ENCODE measurements at places on chromosomes 5 and 9.
A peak's percentile ranks its signal among the peaks of the same experiment; 100 is the strongest.

- DNase-seq: no peak
These were observed 5.5 kb downstream of the C7 start for GRCh38 chr5:40914835-40915234.

GRCh38 chr9:87054999-87055686 lies 107.8 kb upstream of the GAS1 start:
- peak; percentile 70 for DNase-seq

- no peak for DNase-seq
These were observed 114.7 kb downstream of the SNX18 start for GRCh38 chr5:54632131-54632701.

GRCh38 chr5:40355846-40356245 lies 323.9 kb upstream of the PTGER4 start:
- no peak for DNase-seq

DNA sequence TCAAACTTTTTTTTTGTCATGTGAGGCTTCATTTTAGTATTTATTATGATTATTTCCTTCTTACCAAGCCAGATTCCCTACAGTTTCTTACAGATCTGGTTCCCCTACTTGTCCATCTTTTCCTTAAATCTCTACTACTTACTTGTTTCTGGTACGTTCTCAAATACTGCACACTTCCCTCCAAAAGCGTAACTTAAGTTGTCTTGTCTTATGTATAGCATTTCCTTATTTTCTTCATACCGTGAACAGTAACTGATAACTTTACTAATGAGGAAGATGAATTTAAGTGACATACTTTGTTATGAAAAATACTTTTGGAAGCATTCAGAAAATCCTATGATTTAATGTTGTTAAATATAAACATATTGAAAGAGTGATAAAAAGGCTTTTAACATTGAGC lies 67.3 kb downstream of the PARP8 start:
- DNase-seq: no peak

DNA sequence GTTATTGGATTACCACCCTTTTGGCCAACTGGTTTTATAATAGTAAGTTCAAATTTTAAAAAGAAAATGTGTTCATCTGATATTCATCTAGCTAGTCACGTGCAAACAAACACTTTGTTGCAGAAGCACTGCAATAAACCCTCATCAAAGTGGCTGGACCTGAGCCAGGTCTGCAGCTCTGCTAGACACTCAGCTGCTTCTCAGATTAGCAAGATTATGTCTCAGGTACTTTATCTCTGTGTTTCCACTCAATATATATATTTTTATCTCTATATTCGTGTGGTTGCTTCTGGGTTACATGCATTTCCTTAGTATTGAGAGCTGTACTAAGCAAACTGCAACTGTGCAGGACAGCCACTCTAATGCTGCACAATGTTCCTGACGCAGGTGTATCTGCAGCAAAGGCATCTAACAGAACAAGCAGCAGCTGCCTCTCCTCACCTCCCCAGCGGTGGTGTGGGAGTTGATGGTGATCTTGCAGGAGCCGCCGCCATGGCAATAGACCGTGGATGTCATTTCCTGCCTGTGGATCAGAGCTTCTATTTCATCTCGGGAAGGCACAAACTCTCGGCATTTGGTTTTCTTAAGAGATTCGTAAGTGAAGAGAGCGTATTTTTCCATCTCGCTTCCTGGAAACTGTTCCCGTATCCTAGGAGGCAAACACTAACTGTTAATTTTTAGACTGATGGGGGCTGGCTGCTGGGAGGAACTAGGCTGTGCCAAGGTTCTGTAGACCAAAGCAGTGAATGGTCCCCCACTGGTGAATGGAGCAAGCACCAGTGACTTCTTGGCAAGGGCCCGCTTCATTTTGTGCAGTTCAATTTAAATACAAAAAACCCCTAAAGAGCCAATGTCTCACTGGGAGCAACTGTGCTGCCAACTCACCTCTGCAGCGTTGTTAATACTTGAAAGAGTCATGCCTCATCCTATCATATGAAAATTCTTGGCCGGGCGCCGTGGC lies 56.7 kb upstream of the RETREG1 start:
- DNase-seq: peak; percentile 71

GRCh38 chr9:8727191-8727590 lies 927.6 kb upstream of the DMAC1 start:
- DNase-seq: no peak

GRCh38 chr5:11873587-11873986 lies 30.7 kb downstream of the CTNND2 start:
- DNase-seq: no peak

DNA sequence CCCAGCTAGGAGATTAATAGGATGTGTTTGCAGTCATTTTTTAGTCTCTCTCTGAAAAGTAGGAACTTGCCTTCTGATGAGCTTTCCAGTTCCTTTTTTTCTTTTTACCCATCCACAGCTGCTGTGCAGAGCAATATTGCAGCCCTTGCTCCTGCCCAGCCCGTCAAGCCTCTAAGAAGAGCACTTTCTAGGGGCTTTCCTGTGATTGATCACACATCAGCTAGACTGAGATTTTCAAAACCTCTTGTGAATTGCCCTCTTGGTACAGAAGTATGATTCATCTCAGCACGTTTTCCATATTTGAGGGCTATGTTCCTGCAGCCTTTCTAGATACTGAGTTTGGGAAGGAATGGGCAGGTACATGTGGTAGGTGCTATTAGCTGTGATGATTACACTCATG lies 93.9 kb downstream of the GALNT10 start:
- DNase-seq: no peak

GRCh38 chr9:127846443-127847177 lies 7.8 kb downstream of the ENG start:
- no peak for DNase-seq

- DNase-seq: no peak
These were observed 16.8 kb downstream of the AFAP1L1 start for GRCh38 chr5:149288436-149288835.

DNA sequence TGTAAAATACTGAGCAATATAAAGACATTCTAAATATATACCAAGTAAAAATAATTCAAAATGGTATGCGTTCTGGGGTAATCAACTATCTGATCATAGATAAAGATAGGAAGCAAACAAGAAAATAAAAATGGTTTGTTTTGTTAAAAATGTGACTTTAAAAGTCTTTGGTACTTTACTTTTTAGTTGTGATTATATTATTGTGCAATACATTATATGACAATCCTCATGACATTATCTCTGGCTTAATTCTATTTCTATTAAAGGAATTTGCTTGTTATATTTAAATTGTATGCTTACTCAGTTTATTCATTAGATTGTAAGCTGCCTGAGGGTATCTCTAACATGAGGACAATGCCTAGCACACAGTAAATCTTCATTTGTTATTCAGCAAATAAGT lies 477.9 kb downstream of the TMEM38B start:
- DNase-seq: no peak

DNA sequence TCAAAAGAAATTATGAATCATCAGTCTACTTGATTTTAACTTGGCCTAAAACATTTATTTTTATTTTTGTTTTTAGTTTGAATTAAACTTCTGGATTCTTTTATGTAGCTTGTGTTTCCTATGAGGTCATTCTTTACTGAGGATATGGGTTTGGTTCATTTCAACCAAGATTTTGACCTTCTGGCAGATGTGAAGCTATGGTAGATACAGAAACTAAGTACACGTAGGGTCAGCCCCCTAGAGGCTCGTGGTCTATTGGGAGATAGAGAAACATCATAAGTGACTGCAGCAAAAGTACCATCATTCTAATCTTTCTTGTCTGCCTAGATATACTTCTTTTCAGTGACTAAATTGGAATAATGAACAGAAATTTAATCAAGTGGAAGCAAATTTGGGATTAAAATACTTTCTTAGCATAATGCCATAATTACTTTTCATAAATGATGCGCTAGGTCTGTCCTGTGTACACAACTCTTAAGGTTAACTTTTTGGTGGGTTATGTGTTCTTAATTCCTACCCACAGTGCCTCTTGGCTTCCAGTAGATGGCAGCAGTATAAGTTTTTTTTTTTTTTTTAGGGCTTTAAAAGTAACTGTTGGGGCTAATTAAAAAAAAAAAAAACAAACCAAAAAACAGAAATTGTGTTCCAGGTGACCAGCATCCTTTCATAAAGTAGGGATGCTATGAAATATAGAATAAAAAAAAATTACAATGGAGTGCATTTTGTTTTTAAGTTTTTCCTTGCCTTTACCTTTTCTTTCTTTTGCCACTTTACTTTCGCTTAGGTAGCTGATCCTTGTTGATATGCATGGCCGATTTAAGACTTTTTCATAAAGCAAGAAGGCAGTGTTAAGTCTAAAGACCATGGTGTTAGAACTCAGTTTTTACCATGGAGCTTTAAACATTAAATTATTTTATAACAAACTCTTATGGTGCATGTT lies 49.9 kb downstream of the LRRTM2 start:
- no peak for DNase-seq

DNA sequence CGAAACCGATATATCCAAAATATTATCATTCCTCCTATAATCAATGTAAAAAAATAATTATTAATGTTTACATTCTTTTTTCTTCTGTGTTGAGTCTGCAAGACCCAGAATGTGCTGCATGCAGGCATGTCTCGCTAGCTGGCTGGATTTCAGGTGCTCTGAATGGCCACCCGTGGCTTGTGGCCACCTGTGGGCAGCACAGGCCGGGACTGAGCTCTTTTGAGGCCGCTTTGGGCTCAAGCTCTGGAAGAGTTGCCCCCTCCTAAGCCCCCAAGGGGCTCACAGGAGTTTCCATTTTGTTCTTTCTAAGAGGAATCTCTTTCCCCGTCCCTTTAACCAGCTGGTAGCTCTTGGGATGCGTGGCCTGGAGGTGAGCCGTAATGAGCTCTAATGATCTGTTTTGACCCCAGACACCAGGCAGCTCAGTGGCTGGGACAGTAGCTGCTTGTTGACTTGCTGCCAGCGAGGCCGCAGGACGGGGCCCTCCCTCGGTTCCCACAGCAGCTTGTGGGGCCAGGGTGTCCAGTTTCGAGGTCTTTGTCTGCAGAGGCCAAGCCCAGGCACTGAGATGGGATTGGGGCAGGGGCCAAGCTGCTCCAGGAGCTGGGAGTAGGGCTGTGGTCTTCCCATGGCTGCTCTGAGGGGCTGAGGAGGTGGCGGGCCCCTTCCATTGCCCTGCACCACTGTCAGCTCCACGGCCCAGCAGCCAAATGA lies 20.8 kb downstream of the ASS1 start:
- DNase-seq: no peak

DNA sequence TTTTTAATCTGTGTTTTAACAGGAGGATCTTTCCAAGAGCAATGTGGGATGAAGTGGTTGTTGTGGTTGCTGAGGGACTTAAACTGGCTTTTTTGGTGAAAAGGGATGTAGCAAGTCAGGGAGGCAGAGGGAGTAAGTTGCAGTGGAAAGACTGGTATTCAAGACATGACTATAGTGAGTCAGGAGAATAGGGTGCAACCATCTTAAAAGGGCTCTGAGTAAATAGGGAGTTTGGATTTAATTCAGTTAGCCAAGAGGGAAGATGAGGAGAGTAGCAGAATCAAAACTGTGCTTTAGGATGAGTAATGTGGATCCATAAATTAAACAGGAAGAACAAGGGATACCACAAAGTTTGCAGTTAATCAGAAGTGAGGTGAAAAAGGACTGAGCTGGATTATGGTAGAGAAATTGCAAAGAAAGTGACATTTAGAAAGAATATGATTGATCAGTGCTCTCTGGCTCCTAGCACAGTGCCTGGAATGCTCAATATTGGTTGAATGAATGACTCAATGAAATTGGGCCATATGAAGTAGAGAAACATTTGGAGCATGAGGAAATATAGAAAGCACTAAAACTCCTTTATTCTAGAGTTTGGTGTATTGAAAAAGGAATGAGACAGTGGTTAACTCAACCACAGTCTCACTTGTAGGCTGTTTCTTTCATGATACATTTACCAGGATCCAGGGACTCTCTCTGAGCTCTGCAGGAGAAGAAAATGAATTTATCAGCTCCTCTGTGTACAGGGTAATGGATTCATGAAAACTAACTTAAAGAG lies 5.1 kb downstream of the POLR3G start:
- DNase-seq: no peak

- no peak for DNase-seq
These were observed 143.4 kb upstream of the OTULINL start for GRCh38 chr5:14438195-14438606.

- DNase-seq: no peak
These were observed 32.3 kb upstream of the CSF1R start for GRCh38 chr5:150118561-150119229.

GRCh38 chr9:101317735-101318134 lies 67.1 kb downstream of the BAAT start:
- DNase-seq: no peak

- peak; percentile 23 for DNase-seq
These were observed 668 bp downstream of the GLIS3 start for GRCh38 chr9:4299005-4299795.

- no peak for DNase-seq
These were observed 306.7 kb downstream of the PDE4D start for GRCh38 chr5:59586841-59587240.

GRCh38 chr9:96293498-96294158 lies 8.3 kb downstream of the HSD17B3 start:
- no peak for DNase-seq

- DNase-seq: no peak
These were observed 120.3 kb upstream of the FTMT start for GRCh38 chr5:121731377-121731776.

DNA sequence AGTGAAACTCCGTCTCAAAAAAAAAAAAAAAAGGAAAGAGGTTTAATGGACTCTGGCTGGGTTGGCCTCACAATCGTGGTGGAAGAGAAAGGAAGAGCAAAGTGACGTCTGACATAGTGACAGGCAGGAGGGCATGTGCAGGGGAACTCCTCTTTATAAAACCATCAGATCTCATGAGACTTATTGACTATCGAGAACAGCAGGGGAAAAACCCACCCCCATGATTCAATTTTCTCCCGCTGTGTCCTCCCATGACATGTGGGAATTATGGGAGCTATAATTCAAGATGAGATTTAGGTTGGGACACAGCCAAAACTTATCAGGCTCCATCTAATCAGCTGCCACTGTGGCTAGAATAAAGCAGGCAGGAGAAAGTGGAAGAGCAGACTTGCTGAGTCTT lies 610.4 kb upstream of the NUDT12 start:
- DNase-seq: no peak

GRCh38 chr5:36360307-36360706 lies 58.6 kb upstream of the RANBP3L start:
- DNase-seq: no peak

DNA sequence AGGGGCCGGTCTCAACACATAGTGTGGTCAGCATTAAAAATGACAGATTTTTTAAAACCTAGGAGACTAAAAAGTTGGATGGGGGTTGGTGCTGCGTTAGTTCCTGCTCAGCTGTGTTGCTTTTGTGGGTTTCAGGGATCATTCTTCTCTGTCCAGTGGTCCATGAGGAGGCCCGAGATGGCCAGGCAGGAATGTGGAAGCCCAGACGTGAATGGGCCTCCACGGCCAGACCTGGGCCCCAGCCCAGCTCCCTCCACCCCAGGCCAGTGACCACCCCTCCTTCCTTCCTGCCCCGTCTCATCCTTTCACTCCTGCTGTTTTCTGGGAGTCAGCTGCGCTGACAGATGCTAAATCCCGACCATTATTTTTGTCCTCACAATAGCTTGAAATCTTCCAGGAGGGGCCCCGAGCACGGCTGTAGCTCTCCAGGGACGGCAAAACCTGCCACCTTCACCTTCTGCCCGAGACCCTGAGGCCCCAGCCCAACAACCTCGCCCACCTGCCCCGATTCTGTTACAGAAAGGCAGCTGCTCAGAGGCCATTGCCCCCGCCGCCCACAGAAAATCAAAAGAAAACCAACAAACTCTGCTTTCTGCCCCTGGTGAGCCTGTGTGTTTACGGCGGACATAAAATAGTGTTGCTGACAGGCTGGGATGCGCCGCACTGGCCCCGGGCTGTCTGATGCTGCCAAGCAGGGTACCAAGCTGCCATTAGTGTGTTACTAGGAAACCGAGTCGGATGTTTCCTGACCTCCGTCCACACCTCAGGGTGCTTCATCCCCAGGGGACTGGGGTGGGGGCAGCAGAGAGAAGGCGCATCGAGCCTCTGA lies 83.7 kb upstream of the SARDH start:
- DNase-seq: no peak
